ENCODE measurements at places on chromosomes 11 and 22.

DNA sequence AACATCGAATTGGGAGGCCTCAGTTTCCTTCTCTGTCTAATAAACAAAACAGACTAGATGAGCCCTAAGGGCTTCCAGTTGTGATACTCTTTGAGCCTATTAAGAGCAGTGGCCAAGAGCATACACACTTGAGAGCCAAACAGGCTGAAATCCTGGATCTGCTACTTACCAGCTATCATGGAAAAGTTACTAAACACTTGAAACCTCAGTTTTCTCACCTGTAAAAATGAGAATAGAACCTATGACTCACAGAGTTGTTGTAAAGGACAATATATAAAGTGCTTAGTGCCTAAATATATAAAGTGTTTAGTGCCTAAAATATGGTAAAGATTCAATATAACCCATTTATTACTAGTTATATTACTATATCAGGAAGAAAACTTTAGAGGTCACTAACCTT, 23.7 kb upstream of the GDPD4 start:
- H3K4me3 ChIP-seq: no peak overlapping the region
- no peaks in the 10 kb centered on the region for H3K27me3 ChIP-seq
- no peak for DNase-seq
- no peak overlapping the region for H3K27ac ChIP-seq

- H3K4me1 ChIP-seq: peaks cover 28% of the 10 kb centered on the region
- no peaks in the 10 kb centered on the region for H3K36me3 ChIP-seq
- peaks cover 66% of the 10 kb centered on the region for H3K27me3 ChIP-seq
- peak; percentile 88 for DNase-seq
- no peak overlapping the region for H3K4me3 ChIP-seq
Observed at GRCh38 chr11:57644748-57645688, 4.7 kb downstream of the YPEL4 start.

DNA sequence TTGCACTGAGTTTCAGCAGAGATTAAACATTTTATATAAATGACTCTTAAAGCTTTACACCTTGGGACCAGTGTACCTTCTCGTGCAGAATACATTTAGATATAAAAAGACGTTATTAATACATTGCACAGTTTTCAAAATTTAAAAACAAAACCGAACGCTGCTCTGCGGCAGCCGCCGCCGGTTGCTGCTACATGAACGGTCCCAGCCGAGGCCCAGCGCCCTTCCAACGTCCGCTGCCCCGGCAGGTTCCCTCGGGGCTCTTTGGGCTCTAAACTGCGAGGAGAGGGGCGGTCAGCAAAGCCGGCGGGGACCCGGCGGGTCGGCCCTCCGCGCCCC, 2.0 kb downstream of the CDKN1C start:
- peak overlapping the region; percentile 50 for H3K4me3 ChIP-seq
- peaks cover 16% of the 10 kb centered on the region for H3K36me3 ChIP-seq
- no peak for DNase-seq
- H3K27me3 ChIP-seq: peaks cover 40% of the 10 kb centered on the region

- no peaks in the 10 kb centered on the region for H3K36me3 ChIP-seq
- no peak overlapping the region for H3K27ac ChIP-seq
- H3K4me1 ChIP-seq: no peaks in the 10 kb centered on the region
- H3K27me3 ChIP-seq: no peaks in the 10 kb centered on the region
- DNase-seq: no peak
Observed at GRCh38 chr11:36103933-36104530, 160.2 kb downstream of the LDLRAD3 start.

DNA sequence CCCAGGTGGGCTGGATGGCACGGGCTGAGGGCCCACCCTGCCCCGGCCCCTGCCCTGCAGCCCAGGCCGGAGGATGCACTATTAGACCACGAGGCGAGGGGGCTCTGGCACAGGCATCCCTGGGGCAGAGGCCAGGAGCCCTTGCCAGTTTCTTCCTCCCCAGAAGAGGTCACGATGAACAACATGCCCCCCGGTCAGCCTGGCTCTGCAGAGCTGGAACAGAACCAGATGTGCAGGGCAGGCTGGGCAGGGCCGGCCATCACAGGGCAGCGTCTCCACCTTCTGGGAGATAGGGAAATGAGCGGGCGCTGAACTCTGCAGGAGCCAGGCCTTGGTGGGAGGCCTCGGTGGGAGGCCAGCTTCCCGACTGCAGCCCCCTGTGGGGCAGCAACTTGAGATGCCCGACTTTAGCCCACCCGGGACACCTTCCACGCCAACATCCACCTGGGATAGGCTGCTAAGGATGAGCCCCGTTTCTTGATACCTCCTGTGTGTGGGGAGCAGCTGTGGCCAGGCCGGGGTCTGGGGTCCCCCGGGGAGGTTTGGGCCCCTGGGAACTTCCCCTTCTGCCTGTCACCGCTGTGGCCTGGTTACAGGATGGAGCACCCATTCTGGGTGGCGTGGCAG, 21.8 kb upstream of the GNB1L start:
- H3K4me3 ChIP-seq: no peak overlapping the region
- no peaks in the 10 kb centered on the region for H3K27me3 ChIP-seq
- no peak for DNase-seq

GRCh38 chr11:33128739-33129138, 32.5 kb downstream of the CSTF3 start:
- H3K27ac ChIP-seq: no peak overlapping the region
- H3K4me3 ChIP-seq: no peak overlapping the region
- H3K4me1 ChIP-seq: peaks cover 5% of the 10 kb centered on the region
- H3K36me3 ChIP-seq: peaks cover 10% of the 10 kb centered on the region
- DNase-seq: peak; percentile 23

GRCh38 chr11:85182441-85183387, 444.4 kb downstream of the DLG2 start:
- no peak overlapping the region for H3K4me3 ChIP-seq
- peaks cover 10% of the 10 kb centered on the region for H3K4me1 ChIP-seq
- peak; percentile 18 for DNase-seq
- H3K36me3 ChIP-seq: no peaks in the 10 kb centered on the region

DNA sequence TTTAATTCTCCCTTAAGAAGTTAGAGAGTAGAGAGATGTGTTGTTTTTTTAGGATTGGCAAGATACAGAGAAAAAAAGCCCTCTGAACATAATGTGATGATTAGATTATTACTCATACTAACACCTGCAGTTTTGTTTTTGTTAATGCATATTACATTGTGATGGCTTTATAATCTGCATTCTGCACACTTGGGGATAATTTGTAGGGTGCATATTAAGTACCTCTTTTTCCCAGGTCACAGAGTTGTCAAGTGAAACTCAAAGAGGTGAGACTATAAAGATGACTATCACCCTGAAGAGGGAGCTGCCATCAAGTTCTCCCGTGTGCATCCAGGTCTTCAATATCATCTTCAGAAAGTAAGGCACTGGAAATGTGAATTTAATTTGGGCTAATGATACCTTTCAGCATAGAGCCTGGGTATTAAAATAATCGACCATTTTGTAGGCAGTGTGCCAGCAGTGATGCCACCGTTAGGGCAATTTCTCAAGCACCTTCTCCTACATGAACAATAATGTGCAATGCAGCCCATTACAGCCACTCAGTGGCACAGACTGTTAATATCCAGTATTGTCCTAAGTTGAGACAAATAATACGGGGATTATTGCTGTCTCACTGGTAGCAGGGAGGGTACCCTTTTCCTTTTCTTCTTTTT, 16.2 kb downstream of the PIWIL4 start:
- DNase-seq: no peak
- peak overlapping the region; percentile 18 for H3K27ac ChIP-seq
- no peaks in the 10 kb centered on the region for H3K36me3 ChIP-seq
- no peaks in the 10 kb centered on the region for H3K27me3 ChIP-seq

DNA sequence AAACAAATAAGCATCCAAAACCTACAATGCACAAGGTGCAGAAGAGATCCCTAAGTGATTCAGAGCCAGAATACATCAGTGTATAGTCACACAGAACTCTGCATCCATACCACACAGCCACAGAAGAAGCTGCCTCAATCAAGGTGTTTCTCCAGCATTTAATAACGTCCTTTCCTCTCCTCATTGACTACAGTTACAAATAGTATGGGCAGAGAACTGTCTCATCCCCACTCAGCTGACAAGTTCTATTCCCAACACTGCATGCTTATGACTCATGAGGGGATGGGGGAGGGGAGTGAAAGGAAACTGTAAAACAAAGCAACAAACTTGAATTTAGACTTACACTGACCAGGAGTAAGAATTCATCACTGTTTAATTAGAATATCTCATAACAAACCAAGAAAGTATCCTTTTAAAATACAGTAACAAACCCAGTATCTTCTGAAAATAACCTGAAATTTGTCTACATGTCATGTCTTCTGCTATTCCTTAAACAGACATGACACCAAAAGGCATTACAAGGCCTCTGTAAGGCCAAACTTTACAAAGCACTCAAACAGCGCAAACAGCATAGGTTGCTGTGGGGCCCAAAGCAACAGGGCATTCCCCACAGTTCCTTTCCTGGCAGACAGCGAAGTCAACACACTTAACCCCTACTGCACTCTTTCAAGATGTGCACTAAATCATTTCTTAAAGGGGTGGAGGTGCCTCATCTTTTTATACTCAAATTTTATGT, 29.3 kb downstream of the CELF1 start:
- peaks cover 42% of the 10 kb centered on the region for H3K4me1 ChIP-seq
- peaks cover 20% of the 10 kb centered on the region for H3K36me3 ChIP-seq
- H3K4me3 ChIP-seq: peak overlapping the region; percentile 8
- peak; percentile 48 for DNase-seq
- H3K27me3 ChIP-seq: no peaks in the 10 kb centered on the region
- H3K27ac ChIP-seq: peak overlapping the region; percentile 91

- no peaks in the 10 kb centered on the region for H3K4me1 ChIP-seq
- no peak overlapping the region for H3K27ac ChIP-seq
- no peak for DNase-seq
- H3K27me3 ChIP-seq: peaks cover 11% of the 10 kb centered on the region
- no peaks in the 10 kb centered on the region for H3K36me3 ChIP-seq
Observed at GRCh38 chr11:107998761-107999160, 9.9 kb upstream of the CUL5 start.

GRCh38 chr22:47914481-47915097, 1152.1 kb downstream of the TBC1D22A start:
- no peak overlapping the region for H3K27ac ChIP-seq
- no peak overlapping the region for H3K4me3 ChIP-seq
- no peaks in the 10 kb centered on the region for H3K27me3 ChIP-seq
- H3K36me3 ChIP-seq: no peaks in the 10 kb centered on the region
- no peak for DNase-seq
- H3K4me1 ChIP-seq: no peaks in the 10 kb centered on the region

DNA sequence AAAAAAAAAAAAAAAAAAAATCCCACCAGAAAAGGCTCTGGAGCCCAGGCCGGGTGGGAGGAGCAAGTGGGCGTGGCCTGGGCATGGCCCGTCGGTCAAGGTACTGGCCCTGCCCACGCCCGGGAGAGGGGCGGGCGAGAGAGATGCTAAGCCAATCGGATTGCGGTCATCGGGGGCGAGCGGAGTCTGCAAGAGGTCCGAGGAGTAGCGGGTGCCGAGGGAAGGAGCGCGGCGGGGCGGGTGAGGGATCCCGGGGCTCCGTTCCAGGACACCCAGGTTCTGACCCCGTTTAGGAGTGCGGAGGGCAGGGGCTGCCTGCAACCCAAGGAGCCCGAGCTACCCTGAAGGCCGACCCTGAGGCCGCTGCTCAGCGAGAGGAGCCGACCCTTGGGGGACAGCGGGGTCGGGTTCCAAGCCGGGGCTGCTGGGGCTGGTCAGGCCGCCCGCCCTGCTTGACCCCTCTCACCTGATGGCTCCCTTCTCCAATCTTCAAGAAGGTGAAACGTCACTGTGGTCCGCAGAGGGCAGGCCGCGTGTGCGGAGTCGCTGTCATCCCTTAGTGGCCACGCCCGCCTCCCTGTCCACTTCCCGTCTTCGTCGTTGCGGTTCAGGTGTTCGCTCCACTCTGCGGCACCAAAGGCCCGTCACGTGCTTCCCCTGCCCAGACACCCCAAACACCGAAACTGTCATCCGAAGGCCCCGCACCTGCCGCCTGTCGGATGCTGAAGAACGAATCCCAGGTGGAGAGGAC, 11.1 kb upstream of the TAB1 start:
- peak overlapping the region; percentile 75 for H3K4me3 ChIP-seq
- H3K36me3 ChIP-seq: no peaks in the 10 kb centered on the region
- H3K27ac ChIP-seq: no peak overlapping the region
- DNase-seq: peak; percentile 84
- peaks cover 12% of the 10 kb centered on the region for H3K27me3 ChIP-seq
